Ascending aorta (tissue), 2 donors: ENCODE measurements at places on chromosomes 12 and 14. TPM values are rescaled to one million over a fixed set of nuclear protein-coding genes. Genes with fewer than 3 reads are reported as not detected.

FAM181A gene
- total RNA-seq: not detected

LRRIQ1 gene
- not detected for total RNA-seq

EXOC3L4 gene
- not detected for total RNA-seq

DNA sequence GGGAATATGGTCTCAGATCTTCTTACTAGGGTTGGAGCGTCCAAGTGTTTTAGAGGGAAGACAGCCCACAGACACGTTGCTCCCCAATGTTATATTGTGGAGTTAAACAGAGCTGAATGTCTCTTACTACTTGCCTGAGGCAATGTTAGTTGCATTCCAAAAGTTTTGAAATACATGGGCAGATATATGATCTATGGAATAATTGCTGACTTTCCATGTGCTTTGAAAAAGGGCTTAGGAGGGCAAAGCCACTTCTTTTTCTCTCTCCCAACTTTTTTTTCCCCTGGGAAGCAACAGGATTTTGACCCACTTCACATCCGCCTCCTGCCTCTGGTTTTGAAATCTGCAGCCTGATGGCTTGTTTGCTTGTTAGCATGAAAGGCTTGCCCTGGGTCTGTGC, 33.7 kb upstream of the PAX9 start:
- no peak for DNase-seq
- H3K27me3 ChIP-seq: no peaks in the 10 kb centered on the region
- H3K27ac ChIP-seq: no peak overlapping the region
